ENCODE measurements at places on chromosomes 1 and 21.

DNA sequence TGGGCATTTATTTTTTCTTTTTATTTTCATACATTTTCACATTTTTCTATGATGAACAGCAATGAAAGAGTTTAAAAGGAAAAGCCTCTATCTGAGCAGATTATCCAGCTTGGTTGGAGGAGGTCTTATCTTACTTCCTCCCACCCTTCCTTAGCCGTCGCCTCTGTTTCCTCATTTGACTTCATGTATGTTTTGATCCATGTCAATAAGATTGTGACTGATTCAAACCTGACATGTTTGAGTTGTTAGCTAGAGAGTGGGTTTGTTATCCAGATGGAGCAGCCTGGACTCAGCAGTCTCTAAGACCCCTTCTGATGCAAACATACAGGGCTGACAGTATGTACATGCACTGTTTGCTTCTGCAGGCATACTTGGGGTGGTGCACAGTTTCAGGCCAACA lies 31.2 kb downstream of the MACO1 start:
- DNase-seq, result no peak

- DNase-seq, result no peak
Observed at GRCh38 chr1:15942661-15943327, 33.1 kb downstream of the ZBTB17 start.

DNA sequence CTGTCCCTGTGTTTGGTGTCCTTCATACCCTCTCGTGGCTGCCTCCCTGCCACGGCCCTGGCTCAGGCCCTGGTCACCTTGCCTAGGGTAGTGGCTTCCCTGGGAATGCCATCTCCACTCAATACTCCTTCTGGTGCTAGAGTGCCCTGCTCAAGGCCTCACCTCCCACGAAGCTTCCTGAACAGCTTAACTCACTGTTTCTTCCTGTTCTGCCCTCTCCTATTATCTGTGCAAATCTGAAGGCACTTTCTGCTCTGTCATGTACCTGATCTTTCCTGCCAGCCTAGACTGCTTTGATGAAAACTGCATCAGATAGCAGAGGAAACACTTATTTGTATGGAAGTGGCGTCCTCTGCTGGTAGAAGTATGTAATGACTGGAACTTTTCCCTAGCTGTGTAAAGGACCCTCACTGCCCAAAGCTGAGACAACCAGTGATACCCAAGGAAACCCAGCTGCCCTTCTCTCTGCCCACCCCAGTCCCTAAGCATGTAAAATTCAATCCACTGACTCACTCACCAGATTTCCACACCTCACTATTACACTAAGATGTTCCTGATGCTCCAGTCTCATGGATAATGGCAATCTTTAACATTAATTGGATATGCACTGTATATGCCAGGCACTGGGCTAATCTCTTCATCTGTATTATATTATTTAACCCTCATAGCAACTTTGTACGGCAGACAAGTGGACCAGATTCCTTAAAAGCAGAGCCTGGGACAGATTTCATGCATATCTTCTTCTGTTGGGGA lies 36.2 kb upstream of the BTG2 start:
- DNase-seq, result no peak

DNA sequence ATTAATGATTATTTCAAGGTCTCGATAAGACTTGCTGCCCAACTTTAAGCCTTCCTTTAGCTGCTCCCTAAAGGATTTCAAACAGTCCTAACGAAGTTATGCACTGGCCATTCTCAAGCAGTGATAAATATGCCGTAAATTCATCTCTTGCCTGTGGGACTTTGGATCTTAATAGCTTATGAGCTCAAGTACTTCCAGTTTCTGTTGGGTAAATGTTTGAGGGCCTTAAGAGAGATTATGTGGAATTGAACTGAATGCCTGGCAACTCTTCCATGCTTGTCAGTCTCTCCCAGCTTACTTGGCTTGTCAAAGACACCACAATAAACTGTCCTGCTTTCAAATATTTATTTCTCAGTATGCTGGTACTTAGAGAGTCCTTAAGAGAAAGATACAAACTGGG lies 3.5 kb upstream of the OR10J4 start:
- DNase-seq, result no peak

DNA sequence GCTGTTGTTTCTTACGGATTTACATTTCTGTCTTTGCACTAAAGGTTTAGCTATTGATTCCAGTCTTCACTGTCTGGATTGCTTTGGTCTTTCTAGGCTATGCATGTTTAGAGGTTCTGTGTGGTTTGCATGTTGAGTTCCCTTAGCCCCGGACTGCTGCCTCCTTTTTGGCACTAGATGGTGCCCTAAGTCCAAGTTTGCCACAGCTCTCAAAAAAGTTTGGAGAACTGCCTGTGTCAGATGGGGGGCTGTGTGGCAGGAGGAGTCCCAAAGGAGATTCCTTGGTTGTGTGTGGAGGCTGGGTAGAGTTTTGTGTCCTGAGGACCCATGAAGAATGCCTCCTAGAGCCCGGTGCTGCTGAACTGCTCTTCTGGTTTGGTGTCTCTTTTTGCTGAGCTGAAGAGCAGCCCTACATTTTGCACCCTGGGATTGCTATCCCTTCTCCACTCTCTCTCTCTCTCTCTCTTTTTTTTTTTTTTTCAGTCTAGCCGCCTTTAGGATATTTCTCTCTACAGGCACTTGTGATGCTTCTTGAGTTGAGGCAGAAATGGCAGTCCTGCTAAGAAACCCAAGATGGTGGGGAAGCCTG lies 74.4 kb downstream of the PTGS2 start:
- DNase-seq, result no peak

DNA sequence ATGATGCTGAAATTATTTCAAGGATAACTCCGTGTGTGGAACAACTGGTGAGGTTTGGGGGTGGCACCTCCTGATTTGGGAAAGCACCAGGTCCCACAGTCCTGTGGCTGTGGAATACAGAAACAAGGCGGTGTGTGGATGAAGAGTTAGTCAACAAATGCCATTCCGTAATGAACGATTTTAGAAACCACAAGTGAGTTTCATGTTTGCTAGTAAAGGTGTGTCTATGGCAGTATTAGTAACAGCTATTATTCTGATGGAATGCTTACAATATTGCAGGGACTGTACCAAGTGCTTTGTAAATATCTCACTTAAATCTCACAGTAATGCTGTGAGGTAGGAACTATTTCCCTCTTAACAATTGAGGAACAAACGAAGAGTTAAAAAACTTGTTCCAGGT lies 53.8 kb downstream of the B3GALNT2 start:
- DNase-seq, result no peak

- no peak for DNase-seq
Observed at GRCh38 chr21:31730712-31731055, 1.2 kb downstream of the SCAF4 start.

DNA sequence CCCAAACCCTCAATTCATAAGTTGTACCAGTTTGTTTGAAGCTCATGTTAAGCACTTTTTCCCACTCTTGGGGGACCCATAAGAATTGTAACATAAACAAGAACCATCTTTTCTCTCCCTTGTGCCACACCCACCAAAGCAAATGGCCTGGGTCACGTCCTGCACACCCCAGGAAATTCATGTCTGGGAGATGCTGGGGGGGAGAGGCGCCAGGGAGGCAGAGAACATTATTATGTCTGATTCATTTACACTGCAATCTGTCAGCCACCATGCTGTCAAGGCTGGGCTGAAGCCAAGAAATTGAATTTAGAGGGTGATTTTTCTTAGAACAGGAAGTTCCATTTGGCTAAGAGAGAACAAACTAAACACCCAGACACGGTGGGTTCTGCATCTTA lies 37.2 kb upstream of the IPO9 start:
- no peak for DNase-seq

DNA sequence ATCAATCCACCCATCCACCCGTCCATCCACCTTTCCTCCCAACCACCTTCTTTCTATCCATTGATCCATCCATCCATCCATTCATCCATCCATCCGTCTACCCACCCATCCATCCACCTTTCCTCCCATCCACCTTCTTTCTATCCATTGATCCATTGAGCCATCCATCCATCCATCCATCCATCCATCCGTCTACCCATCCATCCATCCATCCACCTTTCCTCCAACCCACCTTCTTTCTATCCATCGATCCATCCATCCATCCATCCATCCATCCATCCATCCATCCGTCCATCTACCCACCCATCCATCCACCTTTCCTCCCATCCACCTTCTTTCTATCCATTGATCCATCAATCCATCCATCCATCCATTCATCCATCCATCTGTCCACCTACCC lies 5.1 kb upstream of the EDN2 start:
- DNase-seq, result no peak
